ENCODE measurements at places on chromosomes 2 and 18. TPM values are rescaled to one million over a fixed set of nuclear protein-coding genes. Genes with fewer than 3 reads are reported as not detected.

The CFC1 gene
- total RNA-seq, result not detected

The SCG2 gene
- total RNA-seq, result not detected

The CYRIA gene
- total RNA-seq, result 0.75 TPM

The EHD3 gene
- total RNA-seq, result 2.3 TPM

GRCh38 chr2:68767996-68768395, 33.4 kb downstream of the ARHGAP25 start:
- no peak for DNase-seq
- peaks cover 97% of the 10 kb centered on the region for H3K4me1 ChIP-seq
- H3K4me3 ChIP-seq, result peak overlapping the region; percentile 36

DNA sequence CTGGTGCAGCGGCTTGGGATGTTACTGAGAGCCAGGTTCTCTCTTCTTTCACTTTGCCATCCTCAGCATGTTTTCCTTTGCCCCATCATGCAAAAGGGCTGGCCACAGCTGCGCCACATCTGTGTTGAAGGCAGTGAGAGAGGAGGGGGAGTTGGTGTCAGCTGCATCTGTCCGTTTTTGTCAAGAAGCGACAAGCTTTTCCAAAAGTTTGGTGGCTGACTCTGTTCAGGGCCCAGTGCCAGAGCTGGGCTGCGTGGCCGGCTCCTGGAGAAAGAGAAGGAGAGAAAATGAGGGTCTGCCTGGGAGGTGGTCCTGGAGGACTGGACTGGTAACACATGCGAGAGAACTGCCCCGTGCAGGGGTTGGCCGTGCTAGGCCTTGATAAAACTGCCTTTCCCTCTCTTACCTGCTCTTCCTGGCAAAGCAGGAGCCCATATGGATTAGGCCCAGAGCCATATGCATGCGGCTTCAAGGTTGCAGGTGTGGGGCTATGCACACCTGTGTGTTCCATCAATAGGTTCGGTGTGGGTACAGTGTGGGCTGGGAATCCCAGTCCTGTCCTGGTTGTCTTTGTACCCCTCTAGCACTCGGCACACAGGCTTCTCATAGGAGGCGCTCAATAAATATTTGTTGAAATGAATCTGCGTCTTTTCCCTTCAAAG, 9.0 kb downstream of the RNF144A start:
- H3K27ac ChIP-seq, result no peak overlapping the region
- DNase-seq, result no peak
- H3K4me1 ChIP-seq, result peaks cover 62% of the 10 kb centered on the region
- no peaks in the 10 kb centered on the region for H3K27me3 ChIP-seq
- no peak overlapping the region for H3K4me3 ChIP-seq

- H3K4me3 ChIP-seq, result no peak overlapping the region
- H3K36me3 ChIP-seq, result no peaks in the 10 kb centered on the region
- no peak for DNase-seq
- H3K27ac ChIP-seq, result no peak overlapping the region
These were observed 6.6 kb downstream of the TRAF3IP1 start for GRCh38 chr2:238326801-238327365.

DNA sequence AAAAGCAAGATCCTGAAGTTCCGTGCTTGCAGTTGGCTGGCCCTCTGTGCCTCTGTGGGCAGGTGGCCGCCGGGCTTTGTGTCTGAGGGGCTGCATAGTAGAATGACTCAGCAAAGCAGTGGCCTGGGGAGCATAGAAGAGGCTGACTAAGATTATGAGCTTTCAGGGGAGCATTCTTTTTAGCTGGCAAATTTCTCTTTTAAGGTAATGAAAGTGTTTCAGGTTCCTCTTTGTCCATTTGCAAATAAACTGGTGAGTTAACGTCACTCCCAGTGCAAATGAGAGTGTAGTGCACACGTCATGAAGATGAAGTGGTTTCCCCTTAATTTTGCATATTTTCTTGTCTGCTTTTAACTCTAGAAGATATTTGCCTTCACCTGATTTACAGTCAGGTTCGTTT, 98.6 kb downstream of the BCL2L11 start:
- DNase-seq, result no peak
- H3K36me3 ChIP-seq, result no peaks in the 10 kb centered on the region

GRCh38 chr2:228352048-228352447, 170.6 kb upstream of the SPHKAP start:
- H3K36me3 ChIP-seq, result no peaks in the 10 kb centered on the region
- no peak overlapping the region for H3K27ac ChIP-seq
- H3K4me1 ChIP-seq, result no peaks in the 10 kb centered on the region

DNA sequence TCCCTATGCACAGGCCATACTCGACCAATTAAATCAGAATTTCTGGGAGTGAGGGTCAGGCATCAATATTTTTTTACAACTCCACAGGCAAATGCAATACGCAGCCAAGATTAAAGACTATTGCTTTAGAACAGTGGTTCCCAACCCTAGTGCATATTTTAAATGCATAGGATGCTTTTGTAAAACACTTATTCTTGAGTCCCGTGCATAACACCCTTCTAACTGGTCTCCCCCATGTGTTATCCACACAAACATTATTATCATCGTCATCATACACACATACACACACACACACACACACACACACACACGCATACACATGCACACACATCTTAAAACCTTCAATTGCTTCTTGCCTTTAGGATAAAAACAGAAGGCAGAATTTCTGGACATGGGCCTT, 145.0 kb upstream of the PELI1 start:
- H3K36me3 ChIP-seq, result no peaks in the 10 kb centered on the region
- no peaks in the 10 kb centered on the region for H3K4me1 ChIP-seq
- no peaks in the 10 kb centered on the region for H3K27me3 ChIP-seq
- H3K4me3 ChIP-seq, result no peak overlapping the region
- DNase-seq, result no peak

GRCh38 chr2:185952100-185952499, 213.5 kb downstream of the FSIP2 start:
- H3K27me3 ChIP-seq, result no peaks in the 10 kb centered on the region
- no peak overlapping the region for H3K4me3 ChIP-seq
- no peaks in the 10 kb centered on the region for H3K4me1 ChIP-seq
- no peaks in the 10 kb centered on the region for H3K36me3 ChIP-seq

DNA sequence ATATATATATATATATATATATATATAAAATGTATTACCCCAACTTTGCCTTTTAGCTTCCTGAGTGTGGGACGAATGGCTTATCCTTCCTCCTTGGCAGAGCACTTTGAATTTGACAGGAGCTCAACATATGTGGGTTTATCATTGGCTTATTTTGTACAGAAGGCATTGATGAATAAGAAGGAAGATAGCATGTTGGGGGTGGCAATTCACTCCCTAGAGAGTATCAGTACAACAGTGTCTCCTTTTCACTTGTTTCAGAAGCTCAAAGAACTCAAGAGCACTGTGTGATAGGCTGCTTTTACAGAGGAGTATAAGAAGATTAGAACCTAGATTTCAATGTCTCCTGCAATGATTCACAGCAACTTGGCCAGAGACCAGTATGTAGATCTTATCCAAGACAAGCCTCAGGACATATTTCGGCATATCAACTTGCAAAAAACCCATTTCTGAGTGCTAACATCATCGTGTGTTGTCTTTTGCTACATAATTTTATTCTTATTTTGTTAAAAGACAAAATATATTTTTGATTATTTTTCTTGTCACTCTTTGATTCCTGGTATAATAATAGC, 345.8 kb downstream of the SOCS6 start:
- no peaks in the 10 kb centered on the region for H3K4me1 ChIP-seq
- no peak overlapping the region for H3K27ac ChIP-seq
- H3K36me3 ChIP-seq, result no peaks in the 10 kb centered on the region
- DNase-seq, result no peak

DNA sequence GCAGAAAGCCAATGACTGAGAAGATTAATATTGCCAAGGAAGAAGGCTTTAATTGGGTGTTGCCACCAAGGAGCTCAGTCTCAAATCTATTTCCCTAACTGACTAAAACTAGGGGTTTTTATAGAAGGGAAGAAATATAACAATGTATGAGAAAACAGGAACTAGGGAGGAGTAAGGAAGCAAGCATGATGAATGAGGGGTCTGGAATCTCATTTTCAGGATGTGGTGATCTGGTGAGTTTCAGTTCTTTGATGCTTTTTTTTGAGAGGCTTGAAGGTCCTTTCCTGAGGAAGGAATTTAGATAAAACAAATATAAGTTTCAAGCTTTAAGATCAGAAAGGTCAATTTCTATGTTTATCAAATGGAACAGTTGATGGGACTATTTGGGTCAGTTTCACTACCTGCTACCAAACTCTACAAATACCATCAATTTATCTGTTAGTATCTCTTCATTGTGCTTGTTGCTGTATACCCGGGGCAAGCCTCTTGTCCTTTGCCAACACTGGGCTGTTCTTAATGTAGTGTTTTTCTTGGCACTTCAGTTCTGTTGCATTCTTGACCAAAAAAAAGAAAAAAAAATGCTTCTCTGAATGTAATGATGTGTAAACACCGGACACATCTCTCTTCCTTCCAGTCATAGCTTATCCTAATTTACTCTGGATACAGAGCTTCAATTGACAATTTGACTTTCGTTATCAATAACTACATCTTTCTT, 357.0 kb downstream of the GALNT13 start:
- no peaks in the 10 kb centered on the region for H3K4me1 ChIP-seq
- DNase-seq, result no peak
- no peak overlapping the region for H3K27ac ChIP-seq
- H3K4me3 ChIP-seq, result no peak overlapping the region

DNA sequence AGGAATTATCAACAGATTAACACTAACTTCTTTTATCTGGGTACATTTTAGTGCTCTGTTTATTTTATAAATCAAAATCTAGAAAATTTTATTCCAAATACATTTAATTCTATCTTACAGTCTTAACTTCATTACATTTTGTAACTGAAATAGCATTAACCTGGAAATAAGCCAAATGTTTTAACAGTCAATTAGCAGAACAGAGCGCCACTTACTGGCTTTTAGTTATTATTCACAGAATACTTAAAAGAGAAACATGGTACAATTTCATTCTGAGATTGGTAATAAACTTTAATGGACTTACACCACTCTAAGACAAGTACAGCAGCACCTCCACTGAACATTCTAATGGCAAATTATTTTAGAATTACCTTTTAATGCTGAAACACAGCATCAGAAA, 38.6 kb downstream of the SS18 start:
- no peak for DNase-seq
- H3K4me3 ChIP-seq, result no peak overlapping the region
- no peaks in the 10 kb centered on the region for H3K4me1 ChIP-seq
- H3K36me3 ChIP-seq, result no peaks in the 10 kb centered on the region

- no peaks in the 10 kb centered on the region for H3K36me3 ChIP-seq
- no peaks in the 10 kb centered on the region for H3K4me1 ChIP-seq
- H3K4me3 ChIP-seq, result no peak within 1 kb of the TSS
- peak; percentile 31 for DNase-seq
- H3K27me3 ChIP-seq, result peaks cover 3% of the 10 kb centered on the region
These were observed at the start of gene RAB31 for GRCh38 chr18:9708057-9708433. RAB31 (plus strand) TSS chr18:9708301; CDS start chr18:9708406, 105 bp downstream.

- no peaks in the 10 kb centered on the region for H3K36me3 ChIP-seq
- DNase-seq, result no peak
- no peaks in the 10 kb centered on the region for H3K27me3 ChIP-seq
- no peak overlapping the region for H3K27ac ChIP-seq
- no peaks in the 10 kb centered on the region for H3K4me1 ChIP-seq
These were observed 458.6 kb upstream of the FSIP2 start for GRCh38 chr2:185279999-185280398.

DNA sequence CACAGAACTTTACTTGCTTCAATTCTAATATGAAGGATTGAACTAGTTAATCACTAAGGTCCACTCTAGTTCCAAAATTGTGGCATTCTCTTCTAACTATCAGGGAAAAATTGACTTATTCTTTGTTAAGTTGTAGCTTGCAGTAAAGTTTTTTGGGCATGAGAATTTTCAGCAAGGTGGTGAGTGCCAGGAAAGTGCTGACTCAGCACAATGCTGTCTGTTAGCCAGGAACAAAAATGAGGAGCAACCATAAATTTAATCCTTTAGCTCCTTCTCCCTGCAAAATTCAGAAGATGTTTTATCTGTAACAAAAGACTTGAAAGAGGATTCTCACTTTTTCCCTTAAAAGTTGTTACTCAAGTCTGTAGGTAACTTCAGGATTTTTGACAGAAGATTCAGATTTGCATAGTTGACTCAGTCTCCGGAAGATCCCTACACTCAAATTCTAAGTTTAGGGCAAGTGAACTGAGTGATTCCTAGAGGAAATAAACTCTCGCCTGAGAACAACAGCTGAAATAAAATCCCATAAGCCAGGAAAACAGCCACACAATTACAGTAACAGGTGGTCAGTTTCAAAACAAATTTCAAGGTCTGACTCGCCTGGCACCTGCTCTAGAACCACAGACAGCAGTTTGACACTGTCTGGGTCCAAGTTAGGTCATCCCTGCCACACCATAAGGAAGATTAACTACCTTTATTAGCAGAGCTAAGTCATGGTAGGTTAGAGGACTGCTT, 20.2 kb upstream of the DARS1 start:
- peaks cover 20% of the 10 kb centered on the region for H3K4me1 ChIP-seq
- no peak overlapping the region for H3K4me3 ChIP-seq
- no peaks in the 10 kb centered on the region for H3K36me3 ChIP-seq
- no peak for DNase-seq
- no peak overlapping the region for H3K27ac ChIP-seq
- no peaks in the 10 kb centered on the region for H3K27me3 ChIP-seq

DNA sequence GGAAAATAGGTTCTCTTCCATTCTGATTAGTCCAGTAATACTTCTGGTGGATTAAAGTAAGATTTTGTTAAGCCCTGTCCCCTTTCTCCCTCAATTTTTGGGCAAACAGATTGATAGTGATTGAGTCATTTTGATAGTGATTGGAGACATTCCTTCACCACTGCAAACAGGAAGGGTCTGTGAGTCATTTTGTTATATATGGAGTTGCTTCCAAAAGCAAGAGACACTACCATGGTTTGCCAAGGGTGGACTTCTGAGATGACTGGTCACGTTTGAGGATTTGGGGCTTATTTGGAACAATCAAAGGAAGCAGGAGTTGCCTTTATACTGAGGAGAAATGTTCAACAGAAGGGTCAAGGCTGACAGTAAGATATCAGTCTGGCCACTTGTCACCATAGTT, 249.9 kb downstream of the PARD3B start:
- H3K4me3 ChIP-seq, result no peak overlapping the region
- H3K27ac ChIP-seq, result no peak overlapping the region
- no peak for DNase-seq
- H3K36me3 ChIP-seq, result no peaks in the 10 kb centered on the region
- H3K4me1 ChIP-seq, result no peaks in the 10 kb centered on the region

GRCh38 chr2:188922191-188922590, 52.0 kb upstream of the COL3A1 start:
- H3K36me3 ChIP-seq, result no peaks in the 10 kb centered on the region
- no peak for DNase-seq
- no peaks in the 10 kb centered on the region for H3K27me3 ChIP-seq
- no peaks in the 10 kb centered on the region for H3K4me1 ChIP-seq
- no peak overlapping the region for H3K4me3 ChIP-seq
- H3K27ac ChIP-seq, result no peak overlapping the region

DNA sequence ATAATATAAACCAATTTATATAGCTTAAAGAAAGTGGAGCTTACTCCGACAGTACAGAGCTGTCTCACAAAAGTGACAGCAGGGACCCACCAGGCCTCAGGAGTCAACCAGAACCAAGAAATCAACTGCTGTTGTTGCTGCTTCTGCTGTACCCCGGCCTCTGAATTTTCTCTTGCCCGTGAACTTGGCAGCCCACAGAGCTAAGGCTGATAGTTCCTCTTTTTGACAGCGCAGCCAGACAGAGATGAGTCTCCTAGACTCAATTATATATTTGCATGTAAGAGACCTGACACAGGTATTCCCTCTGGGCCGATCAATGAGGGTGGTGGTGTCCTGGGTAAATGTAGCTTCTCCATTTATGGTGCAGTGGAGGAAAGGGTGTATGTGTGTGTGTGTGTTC, 109.4 kb downstream of the KCTD1 start:
- H3K27ac ChIP-seq, result no peak overlapping the region
- no peaks in the 10 kb centered on the region for H3K36me3 ChIP-seq
- no peaks in the 10 kb centered on the region for H3K4me1 ChIP-seq
- no peak overlapping the region for H3K4me3 ChIP-seq
- H3K27me3 ChIP-seq, result peaks cover under 1% of the 10 kb centered on the region
- no peak for DNase-seq
